HCT116 (cell line): ENCODE measurements at places on chromosomes 7 and 10. TPM values are rescaled to one million over a fixed set of nuclear protein-coding genes. Genes with fewer than 3 reads are reported as not detected.

DNA sequence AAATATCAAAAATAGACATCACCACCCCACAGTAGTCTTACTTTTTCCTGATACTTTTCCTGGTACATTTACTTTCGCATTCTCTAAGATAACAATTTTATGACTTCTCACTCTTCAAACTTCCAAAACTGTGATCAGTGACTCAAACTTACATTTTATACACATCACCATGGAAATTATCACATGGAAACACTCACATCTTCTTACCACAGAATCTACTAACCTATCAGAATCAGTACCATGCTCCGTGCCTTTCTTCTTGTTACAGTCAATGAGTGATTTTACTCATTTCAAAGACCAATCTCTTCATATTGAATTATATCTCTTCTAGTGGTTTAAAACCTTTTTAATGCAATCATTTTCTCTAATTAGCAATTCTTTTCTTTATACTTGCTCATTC lies 120.3 kb downstream of the PTEN start:
- no peaks in the 10 kb centered on the region for H3K36me3 ChIP-seq
- H3K4me1 ChIP-seq: no peaks in the 10 kb centered on the region
- no peak for DNase-seq
- no peak overlapping the region for H3K27ac ChIP-seq

GRCh38 chr7:66687186-66687585 lies 53.3 kb upstream of the RABGEF1 start:
- no peak for DNase-seq
- no peak overlapping the region for H3K4me3 ChIP-seq
- no peaks in the 10 kb centered on the region for H3K27me3 ChIP-seq
- no peak overlapping the region for H3K27ac ChIP-seq

- no peaks in the 10 kb centered on the region for H3K36me3 ChIP-seq
- H3K4me1 ChIP-seq: peaks cover 12% of the 10 kb centered on the region
- H3K4me3 ChIP-seq: no peak overlapping the region
- H3K27ac ChIP-seq: no peak overlapping the region
These were observed 46.1 kb downstream of the CYTH3 start for GRCh38 chr7:6226194-6226799.

- H3K4me1 ChIP-seq: no peaks in the 10 kb centered on the region
- DNase-seq: no peak
- H3K27me3 ChIP-seq: no peaks in the 10 kb centered on the region
- H3K27ac ChIP-seq: no peak overlapping the region
- H3K4me3 ChIP-seq: no peak overlapping the region
- peaks cover 37% of the 10 kb centered on the region; the same call in 1 of the 2 replicates for H3K36me3 ChIP-seq
These were observed 25.6 kb downstream of the IRF5 start for GRCh38 chr7:128963327-128963757.

DNA sequence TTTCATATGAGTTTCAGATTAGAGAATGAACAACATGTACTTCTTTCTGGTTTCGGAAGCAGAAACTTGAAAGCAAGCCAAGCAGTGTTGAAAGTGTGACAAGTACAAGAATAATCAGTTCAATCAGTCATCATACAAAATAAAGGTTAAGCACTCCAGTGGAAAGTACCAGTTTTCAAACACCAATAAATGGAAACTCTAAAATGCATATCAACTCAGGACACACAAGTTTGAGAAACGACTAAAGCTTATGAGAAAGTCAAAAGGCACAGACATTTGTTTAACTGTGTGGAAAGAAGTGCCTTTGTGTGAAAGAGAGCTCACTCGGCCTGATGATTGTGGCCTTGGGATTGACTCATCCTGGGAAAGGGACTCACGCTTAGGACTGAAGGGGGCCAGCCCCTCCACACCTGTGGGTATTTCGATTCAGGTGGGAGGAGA lies 60.6 kb upstream of the AKR1C1 start:
- no peaks in the 10 kb centered on the region for H3K4me1 ChIP-seq
- no peak overlapping the region for H3K4me3 ChIP-seq
- no peaks in the 10 kb centered on the region for H3K27me3 ChIP-seq
- no peak overlapping the region for H3K27ac ChIP-seq
- H3K36me3 ChIP-seq: no peaks in the 10 kb centered on the region

GRCh38 chr7:27105301-27106031 lies 3.0 kb upstream of the HOXA2 start:
- no peak overlapping the region for H3K27ac ChIP-seq
- H3K4me3 ChIP-seq: no peak overlapping the region
- no peaks in the 10 kb centered on the region for H3K36me3 ChIP-seq
- DNase-seq: no peak

- H3K27ac ChIP-seq: no peak overlapping the region
- no peaks in the 10 kb centered on the region for H3K36me3 ChIP-seq
- no peaks in the 10 kb centered on the region for H3K27me3 ChIP-seq
- peaks cover 19% of the 10 kb centered on the region for H3K4me1 ChIP-seq
- H3K4me3 ChIP-seq: no peak overlapping the region
These were observed 16.5 kb downstream of the BTBD16 start for GRCh38 chr10:122287570-122287969.

GRCh38 chr7:135197906-135198655 lies 13.2 kb downstream of the WDR91 start:
- no peak for DNase-seq
- peaks cover 3% of the 10 kb centered on the region; the same call in 1 of the 2 replicates for H3K36me3 ChIP-seq
- no peaks in the 10 kb centered on the region for H3K4me1 ChIP-seq
- H3K27me3 ChIP-seq: no peaks in the 10 kb centered on the region

DNA sequence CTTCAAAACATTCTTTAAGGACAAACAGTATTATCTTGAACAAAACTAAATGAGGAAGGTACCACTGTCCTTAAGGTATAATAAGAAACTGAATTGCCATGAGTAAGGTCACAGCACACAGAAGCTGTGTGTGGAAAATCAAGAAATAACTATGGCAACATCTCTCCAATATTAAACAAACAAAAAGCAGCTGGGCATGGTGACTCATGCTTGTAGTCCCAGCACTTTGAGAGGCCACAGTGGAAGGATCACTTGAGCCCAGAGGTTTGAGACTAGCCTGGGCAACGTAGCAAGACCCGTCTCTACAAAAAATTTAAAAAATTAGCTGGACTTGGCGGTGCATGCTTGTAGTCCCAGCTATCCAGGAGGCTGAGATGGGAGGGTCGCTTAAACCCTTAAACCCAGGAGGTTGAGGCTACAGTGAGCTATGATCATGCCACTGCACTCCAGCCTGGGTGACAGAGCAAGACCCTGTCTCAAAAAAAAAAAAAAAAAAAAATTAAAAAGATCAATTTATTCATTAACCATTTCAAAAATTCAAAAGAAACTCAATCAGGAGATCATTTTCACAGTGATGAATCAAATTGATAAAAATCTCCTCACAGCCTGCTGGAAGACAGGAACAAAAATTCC lies 195.4 kb downstream of the SKIDA1 start:
- H3K27me3 ChIP-seq: no peaks in the 10 kb centered on the region
- peak overlapping the region; percentile 43; the same call in 1 of the 2 replicates for H3K27ac ChIP-seq
- H3K36me3 ChIP-seq: no peaks in the 10 kb centered on the region
- DNase-seq: peak; percentile 67
- H3K4me3 ChIP-seq: no peak overlapping the region

DNA sequence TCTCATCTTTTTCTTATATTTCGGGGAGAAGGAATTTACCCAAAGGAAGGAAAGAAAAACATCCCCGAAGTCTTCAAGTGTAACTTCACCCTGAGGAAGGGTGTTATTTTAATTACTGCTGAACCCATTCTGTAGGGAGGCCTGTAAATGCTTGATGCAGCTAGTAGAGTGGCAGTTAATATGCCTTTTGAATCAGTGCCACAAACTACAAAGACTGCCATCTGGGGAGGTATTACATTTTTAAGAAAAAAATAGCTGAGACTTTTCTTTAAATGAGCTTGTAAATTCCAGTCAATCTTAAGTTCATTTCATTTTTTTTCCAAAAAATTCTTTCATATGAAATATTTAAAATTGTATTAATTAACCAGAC lies 233.1 kb upstream of the FERD3L start:
- no peak overlapping the region for H3K27ac ChIP-seq
- no peak for DNase-seq
- H3K4me3 ChIP-seq: no peak overlapping the region
- H3K4me1 ChIP-seq: no peaks in the 10 kb centered on the region
- H3K36me3 ChIP-seq: no peaks in the 10 kb centered on the region

GRCh38 chr10:52961323-52961722 lies 188.7 kb upstream of the MBL2 start:
- no peaks in the 10 kb centered on the region for H3K27me3 ChIP-seq
- no peak overlapping the region for H3K4me3 ChIP-seq
- H3K27ac ChIP-seq: no peak overlapping the region
- H3K36me3 ChIP-seq: no peaks in the 10 kb centered on the region
- DNase-seq: no peak
- no peaks in the 10 kb centered on the region for H3K4me1 ChIP-seq

DNA sequence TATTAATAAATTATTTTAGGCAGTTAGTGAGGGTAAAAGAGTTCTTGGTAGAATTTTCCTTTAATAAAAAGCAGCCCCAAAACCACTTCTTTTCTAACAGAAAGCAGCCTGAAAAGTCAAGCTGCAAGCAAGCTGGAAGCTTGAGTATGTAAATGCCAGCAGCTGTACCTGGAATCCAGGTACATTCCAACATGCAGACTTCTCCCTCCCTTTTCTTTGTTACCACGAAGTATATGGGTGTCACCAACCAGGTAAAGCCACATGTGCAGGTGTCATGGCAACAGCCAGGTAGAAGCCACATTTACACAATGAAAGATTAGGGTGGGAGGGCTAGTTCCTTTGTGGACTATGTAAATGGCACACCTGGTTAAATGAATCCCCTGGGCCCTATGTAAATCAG lies 114.6 kb downstream of the EPC1 start:
- no peak for DNase-seq
- no peak overlapping the region for H3K4me3 ChIP-seq

- no peaks in the 10 kb centered on the region for H3K36me3 ChIP-seq
- H3K27me3 ChIP-seq: no peaks in the 10 kb centered on the region
- DNase-seq: no peak
- no peaks in the 10 kb centered on the region for H3K4me1 ChIP-seq
These were observed 428.5 kb downstream of the GALNT17 start for GRCh38 chr7:71560354-71560995.

DNA sequence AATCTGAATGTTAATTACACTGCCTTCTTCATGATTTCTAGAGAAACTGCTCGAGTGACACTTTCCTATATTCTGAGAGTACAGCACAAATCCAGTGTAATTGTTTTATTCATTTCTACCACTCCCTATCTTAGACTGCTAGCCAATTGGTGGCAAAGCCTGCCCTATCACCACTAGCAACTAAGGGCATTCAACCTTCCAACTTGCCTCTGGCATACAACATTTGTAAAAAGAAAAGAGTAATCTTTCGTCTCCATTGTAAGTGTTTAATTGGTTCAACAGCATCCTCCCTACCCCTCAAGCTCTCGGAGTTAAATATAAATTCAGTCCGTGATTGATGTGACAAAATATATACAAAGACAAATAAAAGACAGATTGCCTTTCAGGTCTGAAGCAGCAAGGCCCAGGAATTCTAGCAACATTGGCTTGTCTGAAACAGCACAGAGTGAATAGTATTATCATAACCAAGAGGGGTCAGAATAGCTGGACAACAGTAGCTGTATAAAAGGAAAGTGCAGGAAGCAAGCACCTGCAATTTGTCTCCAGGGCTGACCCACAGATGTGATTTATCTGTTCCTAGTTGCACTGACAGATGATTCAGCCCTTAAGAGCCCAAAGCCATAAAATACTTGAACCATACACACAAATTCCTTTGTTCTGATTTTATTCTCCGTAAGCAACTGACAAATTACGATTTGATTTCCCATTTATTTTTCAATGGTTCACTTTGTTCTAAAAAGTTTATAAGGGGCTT lies 47.6 kb upstream of the ANKRD1 start:
- H3K4me3 ChIP-seq: no peak overlapping the region
- no peaks in the 10 kb centered on the region for H3K27me3 ChIP-seq
- no peaks in the 10 kb centered on the region for H3K36me3 ChIP-seq
- H3K4me1 ChIP-seq: no peaks in the 10 kb centered on the region
- no peak for DNase-seq
- no peak overlapping the region for H3K27ac ChIP-seq

GRCh38 chr10:90171014-90171722 lies 469.8 kb downstream of the KIF20B start:
- H3K4me1 ChIP-seq: no peaks in the 10 kb centered on the region
- no peaks in the 10 kb centered on the region for H3K27me3 ChIP-seq
- no peak overlapping the region for H3K4me3 ChIP-seq

DNA sequence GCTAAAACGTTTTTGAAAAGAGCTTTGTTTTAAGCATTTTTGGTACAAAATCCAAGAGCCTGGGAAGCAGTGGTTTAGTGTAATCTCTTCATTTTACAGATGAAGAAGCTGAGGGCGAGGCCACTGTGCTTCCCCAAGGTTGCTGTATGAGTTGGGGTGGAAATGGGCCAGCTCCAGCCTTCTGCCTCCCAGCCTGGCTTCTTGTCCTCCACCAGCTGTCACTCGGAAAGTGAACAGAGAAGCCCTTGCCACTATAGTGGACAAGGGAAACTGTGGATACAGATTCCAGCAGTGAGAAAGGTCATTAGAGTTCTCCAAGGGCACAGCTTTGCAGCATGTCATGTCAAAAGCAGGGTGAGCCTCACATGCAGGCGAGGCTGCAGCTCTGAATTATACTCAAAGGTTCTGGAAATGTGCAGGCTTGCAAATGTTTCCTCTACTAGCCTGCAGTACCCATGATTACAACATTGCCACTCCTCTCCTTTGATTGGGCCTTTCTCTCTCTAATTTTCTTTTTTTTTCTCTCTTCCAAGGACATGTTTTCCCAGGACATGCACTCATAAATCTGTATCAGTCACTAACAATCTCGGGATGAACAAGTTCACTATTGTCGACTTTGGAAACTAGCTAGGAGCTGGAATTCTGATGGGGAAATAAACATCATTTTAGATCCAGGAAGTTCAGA lies 33.0 kb downstream of the BAMBI start:
- no peaks in the 10 kb centered on the region for H3K4me1 ChIP-seq
- no peaks in the 10 kb centered on the region for H3K27me3 ChIP-seq
- no peak for DNase-seq
- H3K36me3 ChIP-seq: no peaks in the 10 kb centered on the region
- no peak overlapping the region for H3K27ac ChIP-seq

- H3K36me3 ChIP-seq: no peaks in the 10 kb centered on the region
- no peaks in the 10 kb centered on the region for H3K4me1 ChIP-seq
- H3K27ac ChIP-seq: peak overlapping the region; percentile 12; the same call in 1 of the 2 replicates
- H3K4me3 ChIP-seq: no peak overlapping the region
- no peaks in the 10 kb centered on the region for H3K27me3 ChIP-seq
These were observed 66.9 kb upstream of the TFEC start for GRCh38 chr7:116097365-116098009.

Gene ITPRID1
- not detected for total RNA-seq

Gene DCLRE1A
- total RNA-seq: 13.9 TPM

Gene KIAA1549
- total RNA-seq: 3.9 TPM

Gene LRRC17
- total RNA-seq: 0.47 TPM

Gene OR6V1
- not detected for total RNA-seq

Gene PPP1R17
- not detected for total RNA-seq

Gene CHCHD1
- 36.6 TPM for total RNA-seq

Gene ZNF394
- total RNA-seq: 22.1 TPM

Gene PRKCQ
- total RNA-seq: 0.54 TPM

Gene PON1
- 0.20 TPM for total RNA-seq

Gene ZNF37A
- total RNA-seq: 18.5 TPM
